ENCODE measurements at places on chromosomes 16 and 17. TPM values are rescaled to one million over a fixed set of nuclear protein-coding genes. Genes with fewer than 3 reads are reported as not detected.
A peak's percentile ranks its signal among the peaks of the same experiment; 100 is the strongest.

The NUDT16L1 gene
- 78.8 TPM for polyA plus RNA-seq

DNA sequence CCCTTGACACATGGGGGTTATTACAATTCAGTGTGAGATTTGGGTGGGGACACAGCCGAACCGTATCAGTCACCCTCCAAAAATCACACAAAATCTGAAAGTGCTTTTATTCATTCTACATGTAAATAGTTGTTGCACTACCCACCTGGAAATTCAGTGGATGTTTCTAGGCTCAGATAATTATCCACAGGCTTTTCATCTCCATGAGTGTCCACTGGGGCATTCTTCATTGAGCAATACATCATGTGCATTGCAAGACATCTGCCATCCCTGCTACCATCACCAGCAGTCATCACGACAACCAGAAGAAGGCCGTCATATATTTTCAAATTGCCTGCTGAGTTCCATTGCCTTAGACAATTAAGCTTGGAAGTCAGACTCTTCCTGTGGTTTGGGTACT, 330.8 kb downstream of the WWOX start:
- no peak for DNase-seq

DNA sequence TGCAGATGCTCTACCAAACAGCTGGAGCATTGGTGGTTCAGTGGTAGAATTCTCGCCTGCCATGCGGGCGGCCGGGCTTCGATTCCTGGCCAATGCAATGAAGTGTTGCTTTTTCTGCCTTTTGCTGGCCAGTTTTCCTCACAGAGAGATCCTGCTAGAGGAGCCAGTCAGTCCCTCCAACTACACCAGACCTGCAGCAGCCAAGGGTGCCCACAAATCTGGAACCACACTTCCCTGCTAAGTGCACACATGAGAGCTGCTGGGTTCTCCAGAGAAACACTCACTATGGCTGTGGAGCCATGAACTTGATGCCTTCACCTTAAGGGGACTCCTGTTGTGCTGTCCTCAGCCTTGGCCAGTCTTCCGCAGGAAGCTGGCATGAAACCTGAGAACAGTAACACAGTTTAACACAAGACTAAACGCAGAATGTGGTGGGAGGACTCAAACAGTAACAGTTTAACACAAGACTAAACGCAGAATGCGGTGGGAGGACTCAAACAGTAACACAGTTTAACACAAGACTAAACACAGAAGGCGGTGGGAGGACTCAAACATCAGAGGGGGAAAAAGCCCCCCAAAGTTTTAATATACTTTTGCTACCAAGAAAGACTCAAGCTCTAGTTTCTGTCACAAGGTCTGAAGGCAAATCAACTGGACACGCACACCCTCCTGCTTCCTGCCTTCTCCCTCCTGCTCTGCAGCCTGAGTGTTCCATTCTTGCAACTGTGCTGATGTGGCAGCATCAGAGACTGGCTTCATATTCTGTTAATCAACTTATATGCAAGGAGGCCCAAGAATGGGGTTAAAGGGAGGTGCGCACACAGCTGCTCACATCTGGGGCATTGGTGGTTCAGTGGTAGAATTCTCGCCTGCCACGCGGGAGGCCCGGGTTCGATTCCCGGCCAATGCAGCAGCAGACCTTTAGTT, 12.0 kb downstream of the VAC14 start:
- DNase-seq: peak; percentile 32

- DNase-seq: no peak
These were observed 413.2 kb downstream of the SHISA9 start for GRCh38 chr16:13314633-13315032.

DNA sequence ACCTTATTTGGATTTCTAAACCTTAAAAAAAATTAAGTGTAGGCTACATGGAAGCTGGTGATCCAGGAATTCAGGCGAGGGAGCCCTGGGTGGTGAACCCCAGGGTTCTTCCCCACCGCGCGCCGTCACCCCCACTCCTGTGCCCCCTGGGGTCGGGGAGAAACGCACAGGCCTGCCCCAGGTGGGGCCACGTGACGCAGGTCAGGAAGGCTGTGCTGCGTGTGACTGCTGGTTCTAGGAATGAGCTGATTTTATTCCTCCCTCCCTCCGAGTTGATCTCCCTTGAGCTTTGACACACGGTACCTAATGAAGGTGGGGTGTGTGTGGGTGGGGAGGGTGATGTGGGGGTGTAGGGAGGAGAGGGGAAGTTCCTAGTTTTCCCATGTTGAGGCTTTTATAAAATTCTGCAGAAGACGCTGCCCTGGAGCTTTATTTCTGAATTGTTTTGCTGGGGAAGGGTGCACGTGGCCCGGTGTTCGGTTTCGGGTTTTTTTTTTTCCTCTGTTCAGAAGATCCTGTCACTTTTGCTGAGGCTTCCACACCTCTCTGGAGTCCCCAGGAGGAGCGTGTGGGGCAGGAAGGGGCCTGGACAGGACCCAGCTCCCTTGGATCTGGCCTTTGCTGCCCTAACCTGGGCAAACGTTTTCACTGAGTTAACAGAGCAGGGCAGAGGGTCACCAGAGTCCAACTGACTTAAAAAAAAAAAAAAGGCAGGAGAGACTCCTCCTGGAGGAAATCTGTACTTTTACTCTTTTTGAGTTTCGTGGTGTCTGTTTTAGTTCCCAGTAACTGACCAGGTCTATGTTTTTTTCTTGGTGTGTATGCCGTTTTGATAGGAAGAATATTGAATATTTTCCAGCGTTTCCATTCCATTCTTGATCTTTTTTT, 55.8 kb upstream of the GSE1 start:
- DNase-seq: peak; percentile 65

Data from hepatocyte (in vitro differentiated cells).